Caudate nucleus (tissue), 63 donors: ENCODE measurements at places on chromosomes 5 and 9.

DNA sequence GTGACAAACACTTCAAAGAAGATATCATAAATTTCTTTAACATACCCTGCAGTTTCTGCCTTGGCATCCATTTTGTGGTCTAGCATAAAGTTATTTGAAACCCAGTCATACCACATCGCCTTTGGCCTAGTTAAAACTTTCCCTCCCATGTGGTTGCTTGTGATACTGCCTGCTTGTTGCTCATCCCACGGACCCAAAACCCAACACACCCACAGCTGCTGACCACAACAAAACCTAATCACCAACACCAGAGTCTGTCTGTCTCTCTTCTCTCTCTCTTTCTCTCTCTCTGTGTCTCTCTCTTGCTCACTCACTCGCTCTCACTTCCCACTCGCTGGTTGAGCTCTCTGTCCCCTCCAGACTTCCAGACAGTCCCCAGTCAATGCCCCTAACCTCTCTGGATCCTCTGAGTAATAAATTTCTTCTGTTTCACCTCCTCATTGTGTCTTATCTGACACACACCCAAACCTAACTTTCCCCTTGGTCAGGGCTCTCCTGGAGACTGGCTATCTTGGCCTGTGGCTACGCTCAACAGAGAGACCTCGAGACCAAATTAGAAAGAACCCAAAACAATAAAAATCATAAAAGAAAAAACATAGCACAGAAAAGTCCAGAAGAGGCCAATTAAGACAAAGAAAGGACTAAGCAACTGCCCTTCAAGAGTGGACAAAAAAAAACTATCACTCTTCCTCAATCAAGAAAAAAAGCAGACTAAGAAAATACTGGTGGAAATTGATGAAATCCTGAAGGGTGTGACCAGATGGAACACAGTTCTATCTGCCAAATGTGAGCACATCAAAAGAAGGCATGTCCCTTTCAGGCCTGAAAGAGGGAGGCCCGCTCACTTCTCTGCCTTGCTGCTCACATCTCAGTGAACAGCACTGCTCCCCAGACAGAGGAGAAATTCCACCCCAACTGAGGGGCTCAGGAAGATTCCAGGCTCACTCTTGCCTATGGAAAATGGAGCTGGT is 41.5 kb downstream of the TTLL11 start:
- no peak for DNase-seq

GRCh38 chr9:109182940-109183798 is 16.1 kb upstream of the FRRS1L start:
- no peak for DNase-seq

DNA sequence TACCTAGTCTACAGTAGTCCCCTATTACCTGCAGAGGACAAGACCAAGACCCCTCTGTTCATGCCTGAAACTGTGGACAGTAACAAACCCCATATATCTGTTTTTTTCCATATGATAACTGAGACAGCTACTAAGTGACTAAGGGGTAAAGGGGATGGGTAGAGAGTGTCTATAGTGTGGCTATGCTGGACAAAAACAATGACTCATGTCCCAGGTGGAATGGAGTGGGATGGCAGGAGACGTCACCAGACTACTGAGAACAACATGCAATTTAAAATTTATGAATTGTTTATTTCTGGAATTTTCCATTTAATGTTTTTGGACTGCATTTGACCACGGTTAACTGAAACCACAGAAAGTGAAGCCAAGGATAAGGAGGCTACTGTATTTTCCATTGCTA is 171.8 kb downstream of the AGTPBP1 start:
- DNase-seq: no peak

DNA sequence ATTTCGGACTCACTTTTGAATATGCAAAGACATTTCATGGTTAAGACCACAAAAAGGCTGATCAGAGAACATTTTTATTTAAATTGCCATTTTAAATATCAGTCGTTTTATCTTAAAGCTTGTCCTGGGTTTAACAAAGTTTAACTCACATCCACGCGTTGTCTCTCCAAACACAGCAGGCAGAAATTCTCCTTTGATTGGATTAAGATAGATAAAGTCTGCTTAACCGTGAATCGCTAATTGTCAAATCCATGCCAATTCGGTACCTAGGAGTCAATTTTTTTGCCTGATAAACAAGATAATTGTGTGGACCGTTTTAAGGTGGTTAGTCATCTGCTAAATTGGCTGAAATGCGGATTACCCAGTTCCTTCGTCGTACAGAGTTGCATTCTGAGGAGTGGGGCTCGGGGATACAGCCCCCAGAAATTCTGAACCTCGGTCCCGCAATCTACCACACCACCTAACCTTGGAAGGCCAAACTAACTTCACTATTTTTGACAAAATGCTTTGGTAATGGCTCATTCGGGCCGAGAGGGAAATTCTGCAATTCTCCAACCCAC is 665 bp upstream of the BTF3 start:
- DNase-seq: no peak

GRCh38 chr5:134708301-134708700 is 30.0 kb upstream of the CAMLG start:
- DNase-seq: no peak

GRCh38 chr9:87950765-87951488 is 23.4 kb downstream of the CDK20 start:
- no peak for DNase-seq

DNA sequence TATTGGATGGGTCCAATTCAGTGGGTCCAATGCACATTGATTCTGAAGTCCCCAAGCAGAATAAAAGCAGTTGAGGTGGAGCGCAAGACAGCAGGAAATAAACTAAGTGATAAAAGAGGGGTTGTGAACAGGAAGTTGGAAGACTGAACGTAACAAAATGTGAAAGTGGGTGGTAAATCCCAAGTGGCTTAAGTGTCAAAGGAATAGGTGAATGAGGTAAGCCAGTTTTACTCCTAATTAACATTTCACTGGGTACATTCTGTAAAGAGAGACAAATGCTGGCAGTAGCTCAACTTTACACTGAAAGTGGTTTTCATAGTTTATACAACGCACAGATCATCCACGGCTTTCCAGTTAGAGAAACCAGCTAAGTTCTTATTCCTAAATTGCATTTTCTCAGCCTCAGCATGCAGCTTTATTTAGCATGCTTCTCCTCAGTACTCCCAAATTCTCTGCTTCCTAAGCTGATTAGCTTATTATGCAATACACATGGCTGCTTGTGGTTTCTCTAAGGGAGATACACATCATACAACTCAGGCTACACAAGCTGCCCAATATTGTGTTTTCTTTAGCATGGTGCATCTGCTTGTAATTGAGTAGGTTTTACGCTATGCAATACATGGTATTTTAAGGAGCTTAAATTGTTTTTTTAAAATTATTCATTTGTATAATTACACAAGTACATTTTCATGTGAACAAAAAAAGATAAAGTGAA is 34.2 kb upstream of the HSD17B4 start:
- DNase-seq: no peak

DNA sequence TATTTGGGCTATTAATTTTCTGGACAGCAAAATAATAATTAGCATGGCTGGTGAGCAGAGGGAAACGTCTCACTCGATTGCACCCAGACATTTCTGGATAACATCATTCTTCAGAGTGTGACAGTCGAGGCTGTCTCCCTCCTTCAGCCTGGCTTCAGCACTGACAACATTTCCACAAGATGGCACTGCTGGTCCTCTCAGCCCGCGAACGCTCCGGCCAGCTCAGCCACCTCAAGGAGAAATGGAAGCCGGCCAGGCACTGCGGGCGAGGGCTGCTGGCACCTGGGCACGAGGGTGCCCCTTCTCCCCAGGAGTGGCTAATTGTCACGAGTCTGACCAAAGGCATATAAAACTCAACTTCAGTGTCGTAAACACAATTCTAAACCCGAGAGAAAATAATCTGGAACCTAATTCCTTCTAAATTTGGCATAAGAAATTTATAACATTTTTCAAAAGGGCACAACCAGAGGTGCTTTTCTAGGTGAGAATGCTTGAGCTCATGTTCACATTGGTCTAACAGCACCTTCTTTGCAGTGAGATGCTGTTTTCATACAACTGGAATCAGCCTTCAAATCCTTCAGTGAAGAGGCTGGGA is 65.9 kb downstream of the DAP start:
- peak; percentile 64 for DNase-seq

- no peak for DNase-seq
Measured at GRCh38 chr5:9733486-9733885, 103.3 kb upstream of the TAS2R1 start.

DNA sequence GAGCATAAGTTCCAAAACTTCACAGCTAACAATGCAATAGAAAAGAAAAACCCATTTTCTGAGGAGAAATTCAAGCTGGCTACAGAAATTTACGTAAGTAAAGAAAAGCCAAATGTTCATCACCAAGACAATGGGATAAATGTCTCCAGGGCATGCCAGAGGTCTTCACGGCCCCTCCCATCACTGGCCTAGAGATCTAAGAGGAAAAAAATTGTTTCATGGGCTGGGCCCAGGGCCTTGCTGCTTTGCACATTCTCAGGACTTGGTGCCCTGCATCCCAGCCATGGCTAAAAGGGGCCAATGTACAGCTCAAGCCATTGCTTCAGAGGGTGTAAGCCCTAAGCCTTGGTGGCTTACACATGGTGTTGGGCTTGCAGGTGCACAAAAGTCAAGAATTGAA is 443.6 kb downstream of the ELAVL2 start:
- no peak for DNase-seq

DNA sequence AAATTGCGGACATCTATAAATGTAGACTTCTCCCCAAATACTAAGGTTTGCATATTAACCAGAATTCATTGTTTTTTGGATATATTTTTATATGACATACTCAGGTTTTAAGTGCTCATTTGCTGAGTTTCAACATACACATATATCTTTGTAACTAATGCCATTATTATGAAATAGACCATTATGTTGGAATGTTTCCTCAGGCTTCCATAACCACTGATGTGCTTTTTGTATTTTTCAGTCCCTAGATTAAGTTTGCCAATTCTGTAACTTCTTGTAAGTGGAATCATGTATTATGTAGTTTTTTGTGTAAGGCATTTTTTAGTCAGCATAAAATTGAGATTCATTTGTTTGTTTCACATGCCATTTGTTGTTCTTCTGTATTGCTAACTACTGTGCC is 32.1 kb downstream of the HSPA4 start:
- DNase-seq: no peak

DNA sequence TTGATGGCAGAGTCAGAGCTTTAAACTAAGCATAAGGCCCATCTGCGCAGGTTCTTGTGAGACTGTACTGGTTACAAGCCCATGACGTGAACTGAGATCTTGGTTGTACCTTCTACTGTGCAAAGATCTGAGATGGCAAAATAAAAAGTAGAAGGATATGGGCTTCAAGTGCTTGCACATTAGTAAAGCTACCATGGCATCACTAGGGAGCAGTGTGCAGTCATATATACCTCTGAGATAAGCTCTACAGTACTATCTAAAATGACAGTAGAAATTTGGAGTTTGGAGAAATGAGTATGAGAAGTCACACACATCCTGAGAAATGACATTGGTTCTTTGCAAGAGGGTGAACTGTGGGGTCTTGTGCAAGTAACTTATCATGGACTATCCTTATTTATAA is 408.2 kb upstream of the PRR16 start:
- no peak for DNase-seq

- DNase-seq: no peak
Measured at GRCh38 chr9:26392639-26393038, 500.0 kb downstream of the CAAP1 start.

GRCh38 chr5:27479859-27480258 is 441.5 kb upstream of the CDH9 start:
- no peak for DNase-seq

- DNase-seq: no peak
Measured at GRCh38 chr9:75451505-75451904, 363.2 kb downstream of the OSTF1 start.

DNA sequence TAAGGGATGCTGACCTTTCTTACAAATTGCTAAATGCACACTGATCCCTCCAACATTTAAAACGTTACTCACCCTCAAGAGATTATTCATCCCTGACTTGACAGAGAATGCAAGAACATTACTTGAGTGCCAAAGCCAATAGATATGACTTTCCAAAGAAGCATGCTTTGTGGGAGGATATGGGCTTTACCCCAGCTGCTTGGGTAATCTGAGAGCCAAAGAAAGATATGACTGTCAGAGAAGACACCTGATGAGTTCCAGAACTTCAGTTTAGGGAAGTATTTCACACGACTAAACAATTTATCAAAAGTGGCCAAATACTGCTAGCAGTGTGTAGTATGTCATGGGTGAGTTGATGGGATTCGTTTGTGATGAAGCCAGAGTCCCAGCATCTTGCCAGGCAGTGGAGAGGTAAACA is 7.4 kb upstream of the SPDL1 start:
- DNase-seq: no peak
